Stimulated activated CD4-positive, alpha-beta T cell treated with anti-CD3 and anti-CD28 coated beads, Interleukin-15, amount 100 ng/mL, for 1 hour (primary cell): ENCODE measurements at places on chromosomes 1 and 21.

- DNase-seq, result no peak
These were observed 57.6 kb downstream of the KCNK2 start for GRCh38 chr1:215140135-215140534.

DNA sequence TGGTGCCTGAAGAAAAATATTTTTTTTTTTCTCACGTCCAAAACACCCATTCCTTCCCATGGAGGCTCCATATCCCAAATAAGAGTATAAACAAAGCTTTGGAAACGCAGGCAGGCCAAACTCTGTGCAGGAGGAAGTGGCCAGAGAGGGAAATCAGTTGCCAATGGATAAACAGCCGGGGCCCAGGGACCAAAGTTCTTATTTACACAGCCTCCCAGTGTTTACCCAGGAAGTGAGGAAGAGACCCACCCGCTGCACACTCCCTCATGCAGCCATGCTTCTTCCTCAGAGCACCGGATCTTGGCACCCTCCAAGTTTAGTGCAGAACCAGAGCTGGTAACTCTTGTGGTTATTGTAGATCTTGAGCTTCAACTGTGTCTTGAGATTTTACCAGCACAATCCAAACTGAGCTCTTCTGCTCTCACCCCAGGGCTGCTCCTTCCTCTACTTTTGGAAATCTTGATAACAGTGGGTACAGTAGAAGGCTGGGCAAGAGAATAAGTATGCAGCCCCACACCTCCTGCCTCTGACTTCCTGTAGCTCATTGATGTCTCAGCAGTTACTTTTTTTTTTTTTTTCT, 14.2 kb downstream of the MARCKSL1 start:
- no peak for DNase-seq

DNA sequence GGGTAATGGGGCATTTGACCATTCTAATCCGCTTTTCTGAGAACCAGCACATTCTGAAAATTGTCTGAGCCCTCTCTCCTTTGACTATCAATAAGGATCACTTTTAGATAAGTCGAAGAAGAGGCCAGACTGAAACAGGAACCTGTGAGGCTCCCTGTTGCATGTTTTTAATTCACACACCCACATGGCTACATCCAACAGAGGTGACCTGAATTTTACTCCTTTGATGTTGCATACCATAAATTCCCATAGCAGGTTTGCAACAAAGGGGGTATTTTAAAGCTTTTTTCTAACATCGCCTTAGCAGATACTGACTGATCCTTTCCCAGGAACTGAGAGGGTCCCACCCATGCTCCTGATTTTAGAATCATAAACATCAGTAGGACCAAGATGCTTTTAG, 450.8 kb downstream of the USP25 start:
- no peak for DNase-seq

DNA sequence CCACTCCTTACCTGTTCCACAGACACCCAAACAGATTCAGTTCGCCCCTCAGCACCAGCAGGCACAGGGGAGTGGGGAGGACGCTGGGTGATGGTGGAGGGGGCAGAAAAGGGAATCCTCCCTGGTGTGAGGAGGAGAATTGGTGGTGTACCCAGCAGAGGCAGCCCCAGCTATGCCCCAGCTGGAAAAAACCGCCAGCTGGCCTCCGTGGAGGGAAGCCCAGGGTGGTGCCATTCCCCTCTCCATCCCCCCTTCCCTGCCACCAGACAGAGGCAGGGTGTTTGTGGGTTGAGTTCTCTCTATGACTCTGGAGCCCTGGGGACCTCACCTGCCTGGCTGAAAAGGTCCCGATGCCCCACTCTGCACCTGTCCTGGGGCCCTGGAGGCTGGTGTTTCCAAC, 27.9 kb downstream of the OPTC start:
- no peak for DNase-seq

DNA sequence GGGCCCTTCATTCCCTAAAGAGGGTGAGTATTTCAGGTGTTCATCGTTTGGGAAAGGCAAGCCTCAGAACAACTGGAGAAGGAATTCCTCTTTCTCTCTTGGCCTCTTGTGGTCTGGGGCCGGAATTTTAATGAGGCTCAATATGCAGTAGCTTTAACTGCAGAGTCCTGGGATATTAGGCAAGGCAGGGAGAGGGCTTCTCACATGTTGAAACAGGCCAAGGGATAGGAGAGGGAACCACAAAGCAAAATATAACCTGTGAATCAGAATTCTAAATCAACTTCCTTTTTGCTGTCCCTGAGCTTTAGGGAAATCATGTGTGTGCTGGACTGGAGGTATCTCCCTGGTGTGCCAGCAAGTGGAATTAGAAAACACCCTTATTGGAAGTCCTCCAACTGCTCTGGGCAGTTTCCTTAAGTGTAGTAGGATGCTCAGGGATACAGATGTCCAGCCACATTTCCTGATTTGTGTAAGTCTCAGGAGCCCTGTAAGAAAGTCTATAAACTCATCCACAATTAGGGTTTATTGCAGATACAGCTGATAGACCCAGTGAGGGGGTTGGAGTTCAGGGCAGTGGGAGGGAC, 215.8 kb upstream of the ZRANB2 start:
- DNase-seq, result no peak

GRCh38 chr21:44867999-44868700, 5.3 kb downstream of the PTTG1IP start:
- no peak for DNase-seq

DNA sequence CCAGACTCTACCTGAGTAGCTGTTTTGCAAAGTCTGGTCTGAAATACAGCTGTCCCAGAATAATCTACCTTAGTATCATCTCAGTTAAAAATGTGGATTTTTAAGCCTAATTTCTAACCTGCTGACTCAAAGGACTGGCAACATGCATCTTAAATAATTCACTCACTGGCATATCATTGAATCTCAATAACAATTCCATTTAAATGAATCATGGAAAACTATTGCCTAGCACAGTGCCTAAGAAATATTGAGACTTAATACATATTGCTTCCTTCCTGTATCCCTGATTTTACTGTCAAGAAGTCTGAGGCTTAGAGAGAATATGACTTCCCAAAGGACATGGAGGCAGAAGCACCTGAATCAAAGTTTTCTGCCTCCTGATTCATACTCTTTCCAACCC, 3.1 kb downstream of the CCDC190 start:
- no peak for DNase-seq

DNA sequence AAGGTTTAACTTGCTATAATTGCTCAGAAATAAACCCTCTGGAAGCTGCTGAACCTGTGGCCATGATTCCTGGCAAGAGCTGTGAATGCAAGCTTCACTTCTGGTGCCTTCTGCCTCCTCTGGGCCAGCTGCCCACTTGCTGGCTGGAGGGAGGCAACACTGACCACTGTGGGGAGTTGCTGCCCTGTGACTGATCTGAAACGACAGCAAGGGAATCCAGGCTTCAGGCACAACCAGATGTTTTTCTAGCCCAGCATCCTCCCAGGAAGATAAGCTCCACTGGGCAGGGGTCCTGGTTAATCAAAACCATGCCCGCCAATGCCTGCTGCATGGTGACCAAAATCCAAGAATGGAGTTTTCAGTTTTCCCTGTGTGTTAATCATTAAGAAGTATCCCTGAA, 180.0 kb upstream of the HMGB4 start:
- no peak for DNase-seq

DNA sequence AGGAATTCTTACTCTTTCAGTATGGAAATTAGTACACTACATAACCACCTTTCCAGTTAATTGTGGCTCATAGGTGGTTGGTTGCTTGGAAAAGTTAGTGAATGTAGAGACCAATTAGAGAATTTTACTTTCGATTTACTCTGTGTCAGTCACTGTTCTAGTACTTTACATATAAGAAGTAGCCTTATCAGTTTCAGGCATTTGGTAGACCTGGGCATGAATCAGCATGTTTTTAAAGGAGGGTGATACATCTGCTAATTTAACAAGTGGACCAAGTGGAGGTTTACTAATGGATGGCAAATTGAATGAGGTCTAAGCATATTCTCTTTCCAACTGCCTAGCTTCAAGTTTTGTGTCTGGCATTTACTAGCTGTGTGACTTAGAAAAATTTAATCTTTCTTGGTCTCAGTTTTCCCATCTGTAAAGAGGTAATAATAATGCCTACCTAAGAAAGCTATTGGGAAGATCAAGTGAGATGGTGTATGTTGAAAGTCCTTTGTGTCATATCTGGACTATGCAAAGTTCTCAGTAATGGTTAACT, 1158.6 kb downstream of the PLA2G4A start:
- DNase-seq, result no peak

DNA sequence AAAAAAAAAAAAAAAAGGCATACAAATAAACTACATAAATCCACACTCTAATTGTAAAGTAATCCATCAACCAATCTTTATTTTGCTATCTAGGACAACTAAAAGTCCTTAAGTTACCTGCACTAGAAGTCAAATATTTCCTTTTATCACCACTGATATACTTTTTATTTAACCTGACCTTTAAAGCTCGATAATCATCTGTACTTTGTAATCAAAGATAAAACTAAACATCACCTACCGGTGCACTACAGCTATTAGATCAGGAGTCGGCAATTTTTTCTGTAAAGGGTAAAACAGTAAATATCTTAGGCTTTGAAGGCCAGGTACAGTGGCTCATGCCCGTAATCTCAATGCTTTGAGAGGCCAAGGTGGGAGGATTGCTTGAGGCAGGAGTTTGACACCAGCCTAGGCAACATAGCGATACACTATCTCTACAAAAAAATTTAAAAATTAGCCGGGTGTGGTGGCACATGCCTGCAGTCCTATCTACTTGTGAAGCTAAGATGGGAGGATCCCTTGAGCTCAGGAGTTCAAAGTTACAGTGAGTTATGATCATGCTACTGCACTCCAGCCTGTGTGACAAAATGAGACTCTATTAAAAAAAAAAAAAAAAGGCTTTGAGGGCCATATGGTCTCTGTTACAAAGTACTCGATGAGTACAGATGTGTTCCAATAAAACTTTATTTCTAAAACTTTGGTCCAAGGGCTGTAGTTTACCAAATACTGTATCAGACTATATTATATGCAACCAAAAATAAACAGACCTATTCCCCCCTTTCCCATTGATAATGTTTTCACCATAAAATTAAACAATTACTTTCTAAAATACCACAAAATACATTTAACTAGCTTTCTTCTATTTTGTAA, 47.1 kb downstream of the TESK2 start:
- no peak for DNase-seq

- no peak for DNase-seq
These were observed 13.6 kb downstream of the C1orf52 start for GRCh38 chr1:85245891-85246290.

DNA sequence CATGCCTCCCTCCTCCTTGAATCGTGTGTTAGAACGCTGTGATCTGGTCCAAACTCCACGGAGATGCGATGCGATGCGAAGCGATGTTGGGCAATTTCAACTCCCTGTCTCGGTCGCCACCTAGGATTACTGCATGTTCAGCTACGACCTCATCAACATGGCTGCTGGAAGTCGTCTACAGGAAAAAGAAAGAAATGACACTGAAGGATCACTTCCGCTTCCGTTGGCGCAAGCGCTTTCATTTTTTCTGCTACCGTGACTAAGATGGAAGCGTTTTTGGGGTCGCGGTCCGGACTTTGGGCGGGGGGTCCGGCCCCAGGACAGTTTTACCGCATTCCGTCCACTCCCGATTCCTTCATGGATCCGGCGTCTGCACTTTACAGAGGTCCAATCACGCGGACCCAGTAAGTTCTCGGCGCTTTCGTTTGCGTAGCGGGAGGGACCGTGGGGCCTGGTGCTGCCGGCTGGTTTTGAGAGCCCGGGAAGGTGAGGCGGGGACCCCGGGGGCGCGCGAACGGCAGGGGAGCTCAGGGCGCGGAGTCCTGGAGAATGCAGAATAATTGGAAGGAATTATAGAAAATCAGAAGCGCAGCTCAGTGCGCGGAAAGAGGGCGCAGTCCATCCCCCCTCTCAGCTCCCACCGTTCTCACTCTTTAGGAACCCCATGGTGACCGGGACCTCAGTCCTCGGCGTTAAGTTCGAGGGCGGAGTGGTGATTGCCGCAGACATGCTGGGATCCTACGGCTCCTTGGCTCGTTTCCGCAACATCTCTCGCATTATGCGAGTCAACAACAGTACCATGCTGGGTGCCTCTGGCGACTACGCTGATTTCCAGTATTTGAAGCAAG, at the start of gene PSMB4:
PSMB4 (plus strand) TSS at position 250 of the 848 bp plus-strand sequence; CDS start at position 265, 15 bp downstream.
- DNase-seq, result peak; percentile 61

DNA sequence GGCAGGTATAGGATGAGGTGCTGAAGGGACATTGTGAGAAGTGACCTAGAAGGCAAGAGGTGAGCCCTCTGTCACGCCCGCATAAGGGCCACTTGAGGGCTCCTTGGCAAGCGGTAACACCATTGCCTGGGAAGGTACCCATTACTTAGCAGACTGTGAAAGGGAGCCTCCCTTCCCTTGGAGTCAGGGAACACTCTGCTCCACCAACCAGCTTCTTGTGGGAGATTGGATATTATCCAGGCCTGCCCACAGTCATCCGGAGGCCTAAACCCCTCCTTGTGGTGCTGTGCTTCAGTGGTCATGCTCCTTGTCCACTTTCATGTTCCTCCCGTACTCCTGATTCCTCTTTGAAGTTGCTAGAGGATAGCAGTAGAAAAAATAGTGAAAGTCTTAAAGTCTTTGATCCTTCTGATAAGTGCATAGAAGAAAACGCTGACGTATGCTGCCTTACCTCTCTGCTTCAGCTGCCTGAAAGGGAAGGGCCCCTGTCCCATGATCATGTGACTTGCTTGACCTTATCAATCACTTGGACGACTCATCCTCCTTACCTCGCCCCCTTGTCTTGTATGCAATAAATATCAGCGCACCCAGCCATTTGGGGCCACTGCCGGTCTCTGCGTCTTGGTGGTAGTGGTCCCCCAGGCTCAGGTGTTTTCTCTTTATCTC, 16.0 kb downstream of the RBBP4 start:
- no peak for DNase-seq

- no peak for DNase-seq
These were observed 243.2 kb upstream of the NR5A2 start for GRCh38 chr1:199784138-199784895.

DNA sequence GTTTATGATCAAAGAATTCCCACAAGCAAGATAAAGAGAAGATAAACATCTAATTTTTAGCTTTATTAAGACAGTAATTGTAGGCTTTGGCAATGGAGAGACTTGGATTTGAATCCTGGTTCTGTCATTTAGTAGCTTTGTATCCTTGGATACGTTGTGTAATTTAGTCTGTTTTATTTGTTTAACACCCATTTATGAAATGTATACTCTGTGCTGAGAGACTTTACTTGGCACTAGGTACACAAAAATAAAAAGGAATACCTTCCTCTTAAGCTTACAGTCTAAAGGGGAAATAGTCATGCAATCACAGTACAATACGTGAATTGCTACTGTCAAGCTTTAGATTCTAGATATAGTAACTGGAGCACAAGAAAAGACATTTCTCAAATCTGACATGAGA, 23.8 kb downstream of the ZMPSTE24 start:
- DNase-seq, result no peak

- no peak for DNase-seq
These were observed 37.1 kb upstream of the TMCO2 start for GRCh38 chr1:40210511-40211204.

GRCh38 chr1:227779685-227780084, 35.8 kb upstream of the PRSS38 start:
- no peak for DNase-seq

DNA sequence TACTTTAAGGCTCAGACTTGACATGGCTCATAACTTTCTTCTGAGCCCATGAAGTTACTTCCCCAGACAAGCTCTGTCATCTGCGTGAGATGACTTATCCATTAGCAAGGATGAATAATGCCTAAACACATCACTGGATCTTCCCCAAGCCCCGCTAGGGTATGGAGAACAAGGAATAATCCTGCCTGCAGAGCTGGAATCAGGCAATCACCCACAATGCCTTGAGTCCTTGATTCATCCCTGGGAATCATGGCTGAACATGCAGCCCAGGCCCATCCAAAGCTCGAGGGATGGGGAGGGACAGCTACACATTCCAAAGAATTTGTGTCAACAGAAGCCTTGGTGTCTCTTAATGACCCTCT, 131.7 kb downstream of the PSMG1 start:
- no peak for DNase-seq

- DNase-seq, result no peak
These were observed 33.3 kb downstream of the RRAGC start for GRCh38 chr1:38826262-38826661.
